ENCODE measurements at places on chromosomes 1 and 21.
A peak's percentile ranks its signal among the peaks of the same experiment; 100 is the strongest.

GRCh38 chr1:3275471-3276340 lies 178.8 kb upstream of the ARHGEF16 start:
- no peak for DNase-seq

DNA sequence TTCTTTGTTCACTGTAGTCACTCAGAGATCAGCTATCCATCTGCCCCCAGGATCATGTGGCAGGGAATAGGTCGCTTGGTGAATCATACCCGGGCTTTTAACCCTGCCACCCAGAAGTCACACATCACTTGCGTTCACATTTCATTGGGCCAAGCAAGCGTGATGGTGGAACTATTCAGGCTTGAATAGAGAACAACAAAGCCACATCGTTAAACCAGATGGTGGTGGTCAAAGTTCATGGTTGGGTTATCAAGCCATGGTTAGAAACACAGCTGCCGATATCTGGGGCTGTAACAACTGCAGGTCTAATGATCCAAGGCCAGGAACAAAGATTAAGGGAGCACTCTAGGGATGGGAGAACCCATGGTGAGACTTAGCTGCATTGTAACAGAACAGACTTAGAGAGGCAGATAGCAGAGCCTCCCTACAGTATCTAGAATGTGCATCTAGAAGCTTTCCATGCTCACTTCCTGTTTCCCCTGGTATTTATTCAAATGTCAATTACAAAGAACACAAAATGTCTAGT lies 40.0 kb upstream of the PTPRC start:
- no peak for DNase-seq

DNA sequence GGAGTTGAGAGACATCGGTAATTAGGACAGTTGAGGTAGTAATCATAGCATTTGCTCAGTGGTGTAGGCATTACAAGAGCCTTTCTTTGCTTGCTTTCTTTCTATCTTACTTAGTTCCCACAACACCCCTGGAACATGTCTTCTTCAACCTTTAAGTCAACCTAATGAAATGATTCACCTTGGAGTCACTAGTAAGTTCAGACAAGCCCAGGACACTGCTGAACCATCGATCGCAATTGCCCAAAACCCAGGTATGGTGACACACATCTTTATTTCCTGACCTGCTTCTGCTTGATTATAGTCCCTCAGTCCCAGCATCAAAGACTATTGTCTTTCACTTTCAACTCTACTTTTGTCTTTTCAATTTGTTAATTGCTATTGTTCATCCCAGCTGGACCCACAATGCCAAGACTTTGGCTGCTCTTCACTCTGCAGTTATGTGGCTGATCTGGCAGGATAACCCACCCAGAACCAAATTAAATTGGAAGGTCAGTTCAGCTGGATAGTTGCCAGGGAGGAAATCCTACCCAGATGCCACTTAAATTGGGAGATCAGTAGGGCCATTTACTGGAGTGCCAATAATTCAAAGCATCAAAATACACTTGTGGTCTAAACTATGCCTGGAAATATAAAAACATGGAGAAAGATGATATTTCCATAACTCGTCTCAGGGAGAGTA lies 272.9 kb downstream of the RWDD3 start:
- no peak for DNase-seq

GRCh38 chr1:44314452-44314851 lies 40.6 kb downstream of the ERI3 start:
- no peak for DNase-seq

GRCh38 chr1:200115532-200115931 lies 88.0 kb downstream of the NR5A2 start:
- no peak for DNase-seq

DNA sequence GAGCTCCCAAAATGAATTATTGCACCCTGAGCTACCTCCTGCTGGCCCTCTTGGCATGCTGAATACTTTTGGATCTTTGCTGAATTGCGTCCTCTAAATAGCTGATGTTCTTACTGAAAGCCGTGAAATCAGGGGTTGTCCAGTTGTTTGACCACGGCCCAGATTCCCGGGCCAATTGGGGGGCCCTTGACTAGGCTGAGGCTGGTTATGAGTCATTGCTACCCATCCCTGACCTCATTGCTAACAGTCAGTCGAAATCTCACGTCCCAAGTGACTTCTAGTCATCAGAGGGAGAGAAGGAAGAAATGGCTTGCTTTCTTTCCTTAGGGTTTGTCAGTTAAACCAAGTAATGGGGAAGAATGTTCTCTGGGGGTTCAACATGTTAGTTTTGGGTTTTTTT lies 37.4 kb downstream of the SMYD2 start:
- no peak for DNase-seq

- DNase-seq: no peak
These were observed 969.0 kb downstream of the TTLL7 start for GRCh38 chr1:83029916-83030315.

DNA sequence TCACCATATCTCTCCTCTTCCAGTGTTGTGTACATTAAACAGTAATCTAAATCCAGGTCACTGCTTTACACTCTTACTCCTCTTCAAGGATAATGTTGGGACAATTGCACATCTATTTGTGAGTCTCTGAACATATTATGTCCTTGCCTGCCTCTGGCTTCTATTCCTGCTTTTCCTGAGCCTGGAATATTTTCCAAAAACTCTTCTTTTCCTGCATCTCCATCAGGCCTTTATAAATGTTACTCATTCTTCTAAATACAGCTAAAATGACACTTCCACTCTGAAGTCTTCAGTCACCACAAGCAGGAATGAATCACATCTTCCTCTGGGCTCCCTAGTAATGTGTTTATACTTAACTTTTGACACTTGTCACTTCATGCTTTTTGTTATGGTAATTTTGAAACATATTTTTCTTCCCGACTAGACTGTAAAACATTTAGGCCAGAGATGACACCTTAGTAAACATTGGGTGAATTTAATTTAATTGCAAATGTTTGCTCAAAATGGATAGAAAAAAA lies 396.0 kb downstream of the LRRIQ3 start:
- DNase-seq: no peak

- DNase-seq: no peak
These were observed 6.2 kb upstream of the CENPS start for GRCh38 chr1:10424034-10424433.

DNA sequence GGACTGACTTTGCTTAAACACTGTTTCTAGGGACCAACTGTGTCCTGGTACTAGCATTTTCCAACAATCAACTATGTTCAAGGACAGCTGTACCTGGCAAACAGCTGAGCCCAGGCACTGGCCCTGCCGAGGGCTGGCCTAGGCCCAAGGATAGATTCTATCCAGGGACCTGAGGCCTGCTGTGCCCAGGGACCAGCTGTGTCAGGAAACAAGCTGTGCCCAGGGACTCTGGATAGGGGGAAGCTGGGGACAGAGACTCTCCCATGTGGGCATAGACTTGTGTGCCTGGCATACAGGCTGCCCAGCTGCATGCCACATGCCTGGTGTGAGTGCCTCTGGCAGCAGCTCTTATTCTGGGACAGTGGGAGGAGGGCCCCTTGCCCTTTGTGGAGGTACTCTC lies 38.1 kb upstream of the POU3F1 start:
- DNase-seq: no peak

DNA sequence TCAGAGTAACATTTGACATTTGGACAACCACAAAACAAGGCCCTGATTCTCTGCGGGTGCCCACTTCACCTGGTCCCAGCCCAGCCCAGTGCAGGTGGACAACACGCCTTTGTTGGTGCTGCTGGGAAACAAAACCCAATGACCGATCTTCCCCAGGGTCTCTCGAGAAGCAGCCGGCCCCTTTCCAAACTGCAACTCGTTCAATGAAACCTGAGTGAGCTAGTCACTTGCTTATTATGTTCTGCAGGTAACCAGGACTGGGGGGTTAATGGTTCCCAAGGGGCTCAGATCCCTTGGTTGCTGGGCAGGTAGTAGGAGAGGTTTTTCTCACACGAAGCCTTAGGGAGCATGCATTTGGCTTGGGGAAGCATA lies 42.9 kb downstream of the ABCG1 start:
- no peak for DNase-seq

GRCh38 chr1:105779727-105780126 lies 1276.7 kb upstream of the PRMT6 start:
- DNase-seq: no peak

DNA sequence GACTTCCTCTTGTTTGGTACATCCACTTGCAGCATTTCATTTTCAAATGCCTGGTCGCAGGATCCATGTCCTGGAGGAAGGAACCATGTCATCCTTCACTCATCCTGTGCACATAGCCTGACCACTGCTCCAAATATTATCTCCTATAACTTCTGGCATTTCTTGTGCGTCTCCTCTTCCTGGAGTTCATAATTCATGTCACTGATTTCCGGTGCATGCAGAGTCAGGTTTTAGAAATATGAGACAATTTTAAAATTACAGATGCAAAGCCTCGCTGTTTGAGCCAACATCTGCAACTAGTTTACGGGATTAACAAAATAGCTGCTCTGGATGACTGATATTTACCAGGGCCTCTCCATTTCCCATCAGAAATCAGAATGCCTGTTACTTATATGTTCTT lies 268.1 kb downstream of the DNM3 start:
- DNase-seq: no peak

DNA sequence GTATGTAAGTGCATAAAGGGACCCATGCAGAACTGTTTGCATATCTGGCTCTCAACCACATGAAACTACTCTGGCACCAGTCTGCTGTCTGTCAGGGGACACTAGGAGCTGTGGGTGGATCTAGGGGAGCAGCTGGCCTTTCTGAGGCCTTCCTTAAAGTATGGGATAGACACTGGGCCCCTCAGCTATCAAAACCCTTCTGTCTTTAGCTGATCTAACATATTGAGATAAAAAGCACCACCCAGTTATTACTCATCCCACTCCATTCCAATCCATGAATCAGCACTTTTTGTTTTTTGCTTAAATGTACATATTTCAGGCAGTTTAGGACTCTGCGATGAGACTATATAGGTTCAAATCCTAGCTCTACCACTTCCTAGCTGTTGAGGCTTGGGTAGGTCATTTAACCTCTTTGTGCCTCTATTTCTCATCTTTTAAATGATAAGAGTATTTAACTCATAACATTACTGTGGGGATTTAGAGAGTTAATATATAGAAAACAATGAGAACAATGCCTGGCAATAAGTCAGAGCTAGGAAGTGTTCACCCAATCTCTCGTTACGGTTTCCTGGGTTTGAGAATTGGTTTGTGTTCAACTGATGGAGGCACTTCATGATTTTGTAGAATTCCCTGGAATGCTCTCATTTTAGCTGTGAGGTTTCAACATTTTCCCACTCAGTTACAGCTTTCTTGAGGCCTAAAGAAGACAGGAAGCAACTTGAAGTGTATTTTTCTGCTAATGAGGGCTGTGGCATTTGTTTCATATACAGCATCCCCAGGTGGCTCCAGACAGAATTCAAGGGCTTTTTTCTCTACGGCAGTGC lies 68.9 kb downstream of the LRIG2 start:
- no peak for DNase-seq

GRCh38 chr1:232218955-232219865 lies 410.7 kb downstream of the SIPA1L2 start:
- no peak for DNase-seq

GRCh38 chr1:27126391-27126790 lies 28.5 kb downstream of the SLC9A1 start:
- no peak for DNase-seq

DNA sequence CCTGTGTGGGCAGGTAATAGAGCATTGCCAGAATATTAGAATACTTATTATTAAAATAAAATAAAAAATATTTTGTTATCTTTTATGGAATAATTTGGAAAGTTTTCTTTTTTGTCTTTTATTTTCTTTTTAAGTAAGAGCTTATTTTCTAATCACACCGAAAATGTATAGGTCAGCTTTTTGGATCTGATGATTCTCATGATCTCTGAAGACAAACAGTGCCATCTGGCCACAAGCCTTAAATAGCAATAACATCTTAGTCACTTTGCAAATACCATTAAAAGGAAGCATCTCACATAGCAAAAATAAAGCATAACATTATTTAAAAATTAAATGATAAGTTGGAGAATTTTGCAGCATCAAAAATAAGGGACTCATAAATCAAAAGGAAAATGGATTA lies 213.8 kb downstream of the PLA2G4A start:
- no peak for DNase-seq

DNA sequence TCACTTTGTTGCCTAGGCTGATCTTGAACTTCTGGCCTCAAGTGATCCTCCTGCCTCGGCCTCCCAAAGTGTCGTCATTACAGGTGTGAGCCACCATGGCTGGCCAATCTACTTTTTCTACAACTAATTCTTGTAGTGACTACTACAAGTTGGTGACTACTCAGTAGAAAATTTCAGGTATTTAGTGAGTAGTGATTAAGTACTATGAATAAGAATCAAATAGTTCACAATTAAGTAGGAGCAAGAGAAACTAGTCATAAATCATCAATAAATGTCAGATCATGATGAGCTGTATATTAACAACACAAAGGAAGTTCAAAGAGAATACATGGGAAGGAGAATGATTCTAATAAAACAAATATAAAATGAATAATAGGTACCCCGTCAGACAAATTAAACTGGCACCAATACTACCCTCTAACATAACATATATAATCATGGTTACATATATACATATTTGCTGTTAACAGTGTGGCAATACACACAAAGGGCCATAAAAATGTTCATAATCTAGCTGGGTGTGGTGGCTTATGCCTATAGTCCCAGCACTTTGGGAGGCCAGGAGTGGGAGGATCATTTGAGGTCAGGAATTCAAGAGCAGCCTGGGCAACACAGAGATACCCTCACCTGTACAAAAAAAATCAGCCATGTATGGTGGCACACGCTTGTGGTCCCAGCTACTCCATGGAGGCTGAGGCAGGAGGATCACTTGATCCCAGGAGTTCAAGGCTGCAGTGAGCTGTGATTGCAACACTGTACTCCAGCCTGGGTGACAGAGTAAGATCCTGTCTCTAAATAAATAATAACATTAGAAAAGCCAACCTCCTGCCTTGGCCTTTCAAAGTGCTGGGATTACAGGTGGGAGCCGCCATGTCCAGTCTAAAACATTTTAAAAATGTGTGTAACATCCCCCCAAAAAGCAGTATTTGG lies 19.1 kb downstream of the YY1AP1 start:
- no peak for DNase-seq

DNA sequence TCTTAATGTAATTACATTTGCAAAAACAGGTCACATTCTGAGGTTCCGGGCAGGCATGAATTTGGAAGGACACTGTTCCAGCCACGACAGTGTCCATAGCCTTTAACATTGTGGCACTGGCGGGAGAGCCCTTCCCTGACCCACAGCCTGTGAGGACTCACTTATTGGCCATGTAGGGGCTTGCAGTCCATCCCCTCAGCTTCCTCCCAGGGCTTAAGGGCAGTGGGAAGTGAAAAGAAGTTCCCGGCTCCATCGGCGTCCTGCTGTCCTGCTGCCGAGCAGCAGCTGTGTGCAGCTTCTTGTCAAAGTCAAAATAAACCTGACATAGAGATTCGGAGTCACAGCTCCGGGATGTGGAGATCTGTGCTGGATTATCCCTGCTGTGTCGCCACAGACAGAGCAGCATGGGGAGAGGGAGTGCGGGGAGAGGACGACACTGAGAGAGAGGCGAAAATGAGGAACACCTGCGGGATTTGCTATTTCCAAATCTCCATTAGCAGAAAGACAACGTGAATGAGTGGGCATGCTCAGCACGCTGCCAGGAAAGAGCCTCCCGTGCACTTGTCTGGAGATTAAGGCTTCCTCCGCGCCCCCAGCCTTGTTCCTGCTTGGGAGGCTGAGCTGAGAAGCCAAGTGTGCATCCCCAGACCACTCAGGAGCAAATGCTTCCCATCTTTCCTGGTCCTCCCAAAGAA lies 260.3 kb downstream of the ASTN1 start:
- peak; percentile 8 for DNase-seq

Measured in NCI-H524 treated with DMSO at 0.1 percent for 48 hours (cell line).